ENCODE measurements at places on chromosomes 7 and 10.

DNA sequence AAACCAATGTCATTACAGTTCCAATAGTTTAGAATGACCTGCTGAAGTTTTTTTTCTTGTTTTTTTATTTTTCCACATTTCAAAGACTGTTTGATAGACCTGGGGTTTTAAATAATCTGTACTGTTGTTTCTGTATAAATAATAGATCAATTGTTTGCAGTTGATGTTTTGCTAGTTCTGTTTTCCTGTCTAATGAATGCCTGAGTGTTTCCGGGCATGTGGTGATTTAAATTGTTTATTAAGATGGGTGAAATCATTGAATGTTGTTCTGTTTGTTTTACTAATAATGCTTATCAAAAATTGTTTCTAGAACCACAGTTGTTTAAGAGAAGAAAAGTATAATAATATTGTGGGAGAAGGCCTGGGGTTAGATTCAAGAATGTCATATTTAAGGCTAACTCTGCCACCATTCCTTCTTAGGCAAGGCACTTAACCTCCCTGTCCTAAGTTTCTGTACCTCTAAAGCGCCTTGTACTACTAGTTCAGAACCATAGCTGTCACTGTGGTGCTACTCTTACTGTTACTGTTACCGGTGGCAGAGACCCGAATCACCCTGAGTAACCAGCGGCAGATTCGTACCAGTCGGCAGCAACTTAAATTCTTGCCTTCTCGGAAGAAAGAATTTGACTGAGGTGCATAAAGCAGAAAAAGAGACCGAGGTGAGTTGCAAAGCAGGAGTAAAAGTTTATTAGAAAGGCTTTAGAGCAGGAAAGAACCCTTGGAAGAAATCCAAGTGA is 1014.1 kb downstream of the REEP3 start:
- DNase-seq = no peak

GRCh38 chr7:71507680-71508602 is 376.0 kb downstream of the GALNT17 start:
- DNase-seq = no peak

DNA sequence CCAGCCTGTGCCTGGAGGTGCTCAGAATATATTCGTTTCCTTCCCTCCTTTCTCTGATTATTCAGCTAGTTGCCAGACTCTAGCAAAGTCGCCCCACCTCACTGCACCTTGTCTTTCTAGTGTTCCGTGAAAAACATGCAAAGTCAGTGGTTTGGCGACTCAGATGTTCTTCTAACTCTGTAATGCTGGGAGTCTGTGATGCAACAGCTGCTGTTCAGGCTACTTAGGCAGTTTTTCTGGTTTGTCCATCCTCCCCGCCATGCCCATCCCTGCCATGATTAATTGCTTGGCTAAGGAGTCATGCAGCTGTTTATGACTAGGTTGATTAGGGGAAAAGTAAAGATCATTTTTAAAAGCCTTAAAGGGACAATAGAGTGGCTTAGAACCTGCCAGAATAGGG is 99.4 kb downstream of the MTPN start:
- DNase-seq = no peak

- no peak for DNase-seq
Observed at GRCh38 chr10:101256387-101256786, 27.1 kb upstream of the LBX1 start.

DNA sequence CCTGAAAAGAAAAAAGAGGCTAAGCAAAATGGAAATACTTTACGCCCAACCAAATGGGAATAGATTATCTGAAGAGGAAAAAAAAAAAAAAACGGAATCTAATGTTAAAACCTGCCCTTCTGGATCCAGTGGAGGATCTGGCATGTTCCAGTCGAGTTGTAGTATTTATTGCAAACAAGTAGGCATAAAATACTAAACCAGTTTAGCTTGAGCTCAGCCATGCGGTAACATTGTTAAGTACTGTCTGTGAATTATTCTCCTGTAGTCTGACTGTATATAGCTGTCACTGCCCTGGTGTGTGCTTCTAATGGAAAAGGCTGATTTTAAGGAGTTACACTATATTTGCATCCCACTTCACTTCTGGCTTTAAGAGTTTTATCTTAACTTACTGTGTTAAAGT is 40.3 kb downstream of the CELF2 start:
- no peak for DNase-seq

GRCh38 chr10:126247446-126247975 is 140.8 kb downstream of the ADAM12 start:
- DNase-seq = no peak

- DNase-seq = no peak
Observed at GRCh38 chr7:70942791-70943190, 189.2 kb upstream of the GALNT17 start.

DNA sequence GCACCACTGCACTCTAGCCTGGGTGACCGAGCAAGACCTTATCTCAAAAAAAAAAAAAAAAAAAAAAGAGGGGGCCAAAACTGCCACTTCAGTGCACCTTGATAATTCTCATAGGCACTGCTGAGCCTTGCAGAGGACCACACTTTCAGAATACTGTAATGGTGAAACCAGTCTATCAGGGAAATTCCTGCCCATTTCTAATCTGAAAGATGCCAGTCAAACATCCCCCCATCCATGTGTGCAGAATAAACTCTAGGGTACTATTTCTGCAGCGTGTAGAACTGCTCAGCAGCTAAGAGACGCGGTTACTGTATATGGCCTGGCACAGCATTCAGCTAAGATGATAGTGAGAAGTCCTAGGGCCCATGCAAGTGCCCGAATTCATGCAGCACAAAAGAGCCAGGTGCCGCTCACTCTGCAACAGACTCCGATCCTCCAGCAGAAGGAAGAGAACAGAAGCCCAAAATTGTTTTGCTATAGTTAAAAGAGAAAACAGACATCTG is 286.8 kb upstream of the KLF14 start:
- DNase-seq = no peak

DNA sequence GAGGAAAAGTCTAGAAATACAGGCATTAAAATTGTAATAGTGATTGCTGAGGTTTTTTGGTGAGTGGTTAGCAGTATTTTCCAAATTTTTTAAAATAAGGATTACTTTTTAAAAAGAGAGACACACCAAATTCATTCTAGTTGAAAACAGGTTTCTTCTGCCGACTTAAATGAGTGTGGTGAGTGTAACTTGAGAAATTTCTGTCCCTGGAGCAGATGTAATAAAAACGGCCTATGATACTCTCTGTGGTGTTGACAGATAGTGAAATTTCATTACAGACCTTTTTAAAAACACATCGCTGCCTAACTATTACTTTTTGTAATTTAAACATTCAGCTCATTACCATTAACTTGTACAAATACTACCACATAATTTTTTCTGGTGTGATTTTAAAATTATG is 90.1 kb downstream of the CYP51A1 start:
- no peak for DNase-seq

- DNase-seq = no peak
Observed at GRCh38 chr7:38753347-38753746, 122.2 kb upstream of the AMPH start.

- DNase-seq = no peak
Observed at GRCh38 chr7:85426487-85426960, 239.7 kb upstream of the SEMA3D start.

GRCh38 chr10:31158011-31158658 is 126.5 kb upstream of the ZNF438 start:
- no peak for DNase-seq

- no peak for DNase-seq
Observed at GRCh38 chr7:128357217-128357613, 4.3 kb downstream of the PRRT4 start.

GRCh38 chr7:103894656-103895596 is 94.5 kb downstream of the RELN start:
- DNase-seq = no peak

- no peak for DNase-seq
Observed at GRCh38 chr7:27110186-27111031, 7.9 kb upstream of the HOXA2 start.
